ENCODE measurements at places on chromosomes 11 and 22.

- no peak for DNase-seq
Observed at GRCh38 chr11:32830796-32831195, 1.1 kb downstream of the PRRG4 start.

DNA sequence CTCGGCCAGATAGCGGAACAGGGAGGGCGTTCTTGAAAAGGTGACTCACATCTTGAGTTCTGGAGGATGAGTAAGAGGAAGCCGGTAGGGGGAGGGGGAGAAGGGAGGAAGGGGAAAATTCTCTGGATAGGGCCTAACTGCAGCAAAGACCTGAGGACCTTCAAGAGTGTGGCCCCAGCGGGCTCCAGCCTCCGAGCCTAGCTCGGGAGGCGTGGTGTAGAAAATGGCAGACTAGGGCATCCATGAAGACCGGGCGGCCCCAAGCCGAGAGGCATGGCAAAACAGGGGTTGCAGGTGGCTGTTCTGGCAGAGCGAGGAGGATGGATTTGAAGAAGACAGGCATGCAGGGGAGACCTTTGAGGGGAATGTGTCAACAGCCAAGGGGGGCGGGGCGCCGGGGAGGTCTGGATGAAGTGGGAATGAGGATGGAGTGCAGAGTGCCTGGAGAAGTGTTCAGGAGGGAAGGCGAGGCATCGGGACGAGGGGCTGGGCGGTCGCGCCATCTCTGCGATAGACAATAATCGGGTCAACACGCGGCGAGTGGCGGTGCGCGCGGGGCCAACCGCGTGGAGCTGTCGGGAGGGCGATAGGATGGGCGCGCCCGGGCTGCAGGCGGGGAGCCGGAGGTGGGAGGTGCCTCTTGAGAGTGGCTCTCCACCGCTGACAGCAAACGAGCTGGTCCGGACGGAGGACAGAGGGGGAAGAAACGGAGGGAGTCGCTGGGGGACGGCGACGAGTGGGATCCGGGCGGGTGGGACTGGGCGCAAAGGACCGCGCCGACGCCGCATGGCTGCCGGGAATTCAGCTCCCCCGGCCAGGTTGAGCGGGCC is 40.0 kb upstream of the CREB3L1 start:
- peak; percentile 38 for DNase-seq

- DNase-seq = no peak
Observed at GRCh38 chr11:17558916-17559315, 11.9 kb downstream of the OTOG start.

DNA sequence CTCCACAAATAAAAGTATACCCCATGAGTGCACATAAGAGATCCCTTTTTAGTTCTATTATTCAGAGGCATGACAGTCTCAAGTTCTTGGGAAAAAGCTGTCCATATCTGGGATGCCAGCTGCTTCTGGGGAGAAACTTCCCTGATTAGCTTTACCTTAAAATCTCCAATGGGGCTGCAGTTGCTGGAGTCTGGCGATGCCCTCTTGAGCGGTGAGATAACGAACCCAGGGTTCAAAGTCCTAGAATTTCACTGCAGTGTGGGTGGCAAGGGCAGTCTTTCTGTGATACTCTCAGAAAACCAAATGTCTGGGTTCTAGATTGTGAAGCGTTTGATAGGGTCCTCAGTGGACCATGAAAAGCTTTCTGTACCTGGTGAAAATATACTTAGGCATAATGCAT is 7.4 kb upstream of the PRR33 start:
- DNase-seq = no peak

DNA sequence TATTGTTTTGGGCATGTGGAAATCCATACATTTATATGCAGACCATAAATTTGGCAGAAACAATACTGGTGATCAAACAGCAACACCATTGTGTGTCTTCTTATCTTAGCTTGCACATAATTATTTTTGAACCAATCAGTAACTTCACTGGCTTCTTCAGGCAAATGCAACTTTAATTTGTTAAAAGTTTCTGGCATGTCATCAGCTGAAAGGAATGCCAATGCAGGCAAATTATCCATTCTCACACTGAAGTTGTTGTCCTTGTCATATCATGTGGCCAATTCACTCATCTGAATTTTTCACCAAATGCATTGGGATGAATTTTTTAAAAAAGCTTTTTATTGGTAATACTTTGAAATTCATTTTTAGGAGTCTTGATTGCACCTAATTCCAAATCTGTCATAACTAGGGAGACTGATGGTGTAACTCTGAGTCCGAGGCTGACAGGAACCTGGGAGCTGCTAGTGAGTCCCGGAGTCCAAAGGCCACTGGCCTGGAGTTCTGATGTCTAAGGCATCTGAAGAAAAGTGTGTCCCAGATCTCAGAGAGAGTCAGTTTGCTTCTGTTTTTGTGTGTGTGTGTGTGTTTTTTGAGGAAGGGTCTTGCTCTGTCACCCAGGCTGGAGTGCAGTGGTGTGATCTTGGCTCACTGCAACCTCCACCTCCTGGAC is 17.4 kb upstream of the OR10V1 start:
- no peak for DNase-seq

DNA sequence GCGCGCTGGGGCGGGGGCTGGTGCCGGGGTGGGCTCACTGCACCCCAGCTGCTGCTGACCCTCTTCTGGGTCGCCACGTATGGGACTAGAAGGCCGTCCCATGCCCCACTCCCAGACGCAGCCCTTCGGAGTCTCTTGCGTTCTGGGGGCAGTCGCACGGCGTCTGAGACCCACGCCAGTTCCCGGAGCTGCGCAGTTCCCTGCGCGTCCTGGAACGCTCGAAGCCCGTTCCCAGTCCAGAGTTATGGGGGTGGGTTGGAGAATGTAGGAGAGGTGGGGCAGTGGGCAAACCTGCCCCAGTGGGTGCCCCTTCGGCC is 375 bp downstream of the LAYN start:
- no peak for DNase-seq

- no peak for DNase-seq
Observed at GRCh38 chr22:46812034-46812605, 49.7 kb downstream of the TBC1D22A start.

Measured in activated CD4-positive, alpha-beta T cell treated with anti-CD3 and anti-CD28 coated beads for 24 hours (primary cell).